ENCODE measurements at places on chromosomes 3 and 15.

- peak; percentile 65 for DNase-seq
Measured at GRCh38 chr3:38165722-38166387, 518 bp downstream of the OXSR1 start.

DNA sequence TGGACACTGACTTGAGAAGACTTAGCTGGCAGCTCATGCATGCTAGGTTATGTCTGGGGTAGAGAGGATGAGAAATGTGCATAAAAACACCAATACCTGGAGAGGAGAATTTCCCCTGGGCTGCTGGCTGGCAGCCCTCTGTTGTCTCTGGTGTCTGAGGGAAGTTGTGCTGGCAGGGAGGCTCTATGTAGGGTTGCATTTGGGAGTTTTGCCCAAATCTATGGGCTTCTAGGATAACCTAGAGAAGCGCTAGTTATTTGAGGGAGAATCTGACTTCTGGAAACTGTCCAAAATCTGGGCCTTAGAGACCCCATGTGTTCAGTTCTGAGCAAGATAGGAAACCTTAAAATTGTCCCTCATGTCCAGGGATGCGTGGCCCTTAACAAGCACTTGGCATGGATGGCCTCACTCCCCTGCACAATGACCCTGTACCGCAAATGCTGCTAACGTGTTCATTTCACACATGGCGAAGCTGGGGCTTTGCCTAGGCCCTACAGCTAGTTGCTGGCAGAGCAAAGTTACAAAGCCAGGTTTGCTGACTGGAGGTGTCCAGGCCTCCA, 70.3 kb upstream of the ATP2B2 start:
- no peak for DNase-seq

DNA sequence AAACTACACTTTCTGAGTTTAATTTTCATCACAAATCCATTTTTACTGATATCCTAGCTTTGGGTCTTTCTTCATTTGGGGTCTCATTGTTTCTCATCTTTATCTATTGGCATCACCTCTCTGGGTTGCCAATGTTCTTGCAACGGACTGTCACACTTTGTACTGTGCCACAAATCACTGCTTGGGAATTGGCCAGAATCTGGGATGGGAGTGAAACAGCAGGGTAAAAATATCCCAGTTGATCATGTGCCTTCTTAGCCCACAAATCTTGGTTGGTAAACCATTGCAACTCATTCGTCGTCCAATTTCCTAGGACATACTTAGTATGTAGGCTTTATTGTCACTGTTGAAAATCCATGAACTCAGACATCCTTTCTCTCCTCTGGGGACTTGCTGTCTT, 698.5 kb downstream of the OTOL1 start:
- DNase-seq = no peak

DNA sequence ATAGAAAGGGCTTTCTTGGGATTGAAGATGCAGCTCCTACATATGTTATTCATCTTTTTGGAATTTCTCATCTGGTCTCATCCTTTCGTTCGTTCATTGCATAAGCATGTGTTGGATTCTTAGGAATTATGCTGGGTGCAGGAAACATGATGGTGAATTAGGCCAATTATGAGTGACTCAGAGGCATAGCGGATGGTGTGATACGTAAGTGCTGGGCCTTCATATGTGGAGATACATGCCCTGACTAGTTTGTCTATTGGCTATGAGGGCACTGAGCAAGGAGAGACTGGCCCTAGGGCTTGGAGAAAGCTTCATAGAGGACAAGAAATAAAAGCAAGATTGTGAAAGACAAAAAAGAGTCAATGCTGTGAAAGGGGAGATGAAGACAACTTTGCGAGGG, 235.1 kb downstream of the MYRIP start:
- DNase-seq = no peak

DNA sequence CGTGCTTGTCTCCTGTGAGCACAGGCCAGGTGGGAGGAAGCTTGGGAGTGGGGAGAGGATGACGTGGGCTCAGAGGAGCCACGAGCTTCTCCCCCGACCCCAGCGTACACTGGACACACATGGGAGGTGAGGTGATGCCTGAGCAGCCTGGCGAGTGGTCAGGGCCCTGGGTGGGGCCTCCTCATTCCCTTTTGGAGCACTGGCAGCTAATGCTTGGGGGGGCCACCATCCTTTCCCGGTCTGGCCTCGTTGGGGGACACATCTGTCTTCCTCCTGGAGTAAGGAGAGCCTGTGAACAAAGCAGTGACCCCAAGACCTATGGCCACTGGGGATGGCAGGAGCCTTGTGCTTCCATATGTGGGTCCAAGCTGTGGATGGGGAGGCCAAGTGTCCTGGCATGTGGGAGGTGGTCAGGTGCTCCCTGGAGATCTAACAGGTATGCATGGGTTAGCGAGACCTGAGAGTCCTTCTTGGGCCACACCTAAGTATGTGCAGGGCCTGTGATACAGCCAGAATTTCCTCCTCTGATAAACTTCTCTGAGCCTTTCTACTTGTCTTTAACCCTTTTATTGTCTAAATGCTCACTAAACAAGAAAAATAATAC, 9.5 kb downstream of the KLF13 start:
- no peak for DNase-seq

DNA sequence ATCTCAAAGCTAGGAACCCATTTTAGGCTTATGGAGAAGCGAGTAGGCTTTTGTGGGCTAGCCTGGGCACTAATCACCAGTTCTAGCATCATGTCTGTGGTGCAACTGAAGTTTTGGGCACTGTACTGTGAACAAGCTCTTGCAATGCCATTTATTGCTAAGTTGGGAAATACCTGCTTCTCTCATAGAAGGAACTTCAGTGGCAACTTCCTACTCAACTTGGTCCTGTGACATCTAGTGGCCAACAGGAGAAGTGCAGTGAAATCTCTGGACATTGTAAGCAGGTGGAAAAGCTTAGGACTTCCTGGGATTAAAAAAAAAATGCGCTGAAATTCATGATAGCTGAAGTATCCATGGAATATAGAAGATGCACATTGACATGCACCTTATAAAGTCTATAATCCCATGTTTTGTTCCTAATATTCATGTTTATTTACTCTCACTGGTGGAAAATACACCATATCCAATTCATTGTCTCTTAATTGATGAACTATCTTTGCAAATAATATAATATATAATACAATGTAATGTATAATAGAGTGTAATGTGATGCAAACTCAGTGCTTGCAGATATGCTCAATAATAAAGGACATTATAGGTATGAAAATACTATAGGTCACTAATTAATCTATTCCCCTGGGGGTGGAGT, 6.5 kb upstream of the ALDH1A3 start:
- DNase-seq = peak; percentile 87

- no peak for DNase-seq
Measured at GRCh38 chr3:70646635-70647034, 334.2 kb upstream of the MDFIC2 start.

GRCh38 chr3:175601521-175601920, 742.4 kb downstream of the NAALADL2 start:
- no peak for DNase-seq

DNA sequence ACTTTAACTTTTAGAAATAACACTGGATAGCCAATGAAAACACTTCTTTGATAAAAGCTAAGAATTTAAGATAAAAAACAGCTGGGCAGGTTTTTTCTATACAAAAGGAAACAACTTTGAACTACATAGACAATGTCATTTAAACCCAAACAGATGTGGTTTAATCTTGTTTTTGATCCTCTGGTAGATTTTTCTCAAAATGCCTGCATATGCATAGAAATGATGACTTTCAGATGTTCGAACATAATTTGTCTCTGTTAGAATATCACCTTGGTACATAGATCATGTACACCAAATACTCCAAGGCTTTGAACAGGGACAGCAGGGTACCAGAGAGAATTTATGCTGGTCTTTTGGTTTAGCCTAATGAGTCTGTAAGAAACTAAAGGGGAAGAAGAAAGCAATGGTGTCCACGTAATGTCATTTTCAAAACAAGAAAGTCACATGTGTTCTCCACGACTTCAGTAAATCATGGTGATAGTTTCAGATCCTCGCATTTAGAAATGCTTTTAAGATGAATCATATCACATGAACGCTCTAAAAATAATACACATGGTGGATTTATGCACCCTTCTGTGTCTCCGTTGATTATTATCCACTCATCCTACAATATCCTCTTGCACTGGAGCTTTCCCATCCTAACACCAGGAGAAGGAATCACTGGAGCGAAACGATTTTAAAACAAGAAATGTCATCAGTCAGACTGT, 160.1 kb upstream of the PDZRN3 start:
- no peak for DNase-seq

GRCh38 chr15:71526060-71526820, 284.1 kb upstream of the NR2E3 start:
- DNase-seq = no peak

DNA sequence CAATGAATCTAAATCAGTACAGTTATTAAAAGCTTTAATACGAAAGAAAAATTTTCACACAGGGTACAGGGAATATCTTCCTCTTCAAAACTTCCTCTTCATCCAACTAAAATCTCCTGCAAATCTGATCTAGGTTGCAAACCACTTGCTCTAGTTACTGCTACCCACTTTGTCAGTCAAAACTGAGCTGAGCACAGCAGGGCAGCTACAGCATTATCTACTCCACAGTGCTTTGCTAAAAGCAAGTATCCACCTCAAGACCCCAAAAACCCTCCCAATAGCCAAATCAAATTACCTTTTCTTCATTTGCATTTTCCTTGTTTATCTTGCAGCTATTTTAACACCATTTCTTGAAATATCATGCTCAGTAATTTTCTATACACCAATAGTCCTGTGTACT, 14.7 kb downstream of the ZNF280D start:
- no peak for DNase-seq

DNA sequence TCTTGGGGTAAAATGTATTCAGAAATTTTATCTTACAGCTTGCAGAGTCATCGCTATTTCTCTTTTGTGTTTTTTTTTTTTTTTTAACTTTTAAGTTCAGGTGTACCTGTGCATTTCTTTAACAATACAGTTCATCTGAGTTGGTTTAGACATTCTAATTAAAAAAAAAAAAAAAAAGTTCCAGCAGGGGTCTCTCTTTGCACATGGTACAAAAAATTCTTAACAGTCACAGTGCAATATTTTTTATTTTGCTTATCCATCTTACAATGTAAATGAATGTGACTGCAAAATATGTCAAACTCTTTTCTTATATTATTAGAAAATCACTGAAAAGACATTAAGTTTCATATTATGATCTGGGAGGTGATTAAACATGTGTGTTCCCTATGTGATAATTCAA, 47.5 kb upstream of the SLC9A9 start:
- no peak for DNase-seq

DNA sequence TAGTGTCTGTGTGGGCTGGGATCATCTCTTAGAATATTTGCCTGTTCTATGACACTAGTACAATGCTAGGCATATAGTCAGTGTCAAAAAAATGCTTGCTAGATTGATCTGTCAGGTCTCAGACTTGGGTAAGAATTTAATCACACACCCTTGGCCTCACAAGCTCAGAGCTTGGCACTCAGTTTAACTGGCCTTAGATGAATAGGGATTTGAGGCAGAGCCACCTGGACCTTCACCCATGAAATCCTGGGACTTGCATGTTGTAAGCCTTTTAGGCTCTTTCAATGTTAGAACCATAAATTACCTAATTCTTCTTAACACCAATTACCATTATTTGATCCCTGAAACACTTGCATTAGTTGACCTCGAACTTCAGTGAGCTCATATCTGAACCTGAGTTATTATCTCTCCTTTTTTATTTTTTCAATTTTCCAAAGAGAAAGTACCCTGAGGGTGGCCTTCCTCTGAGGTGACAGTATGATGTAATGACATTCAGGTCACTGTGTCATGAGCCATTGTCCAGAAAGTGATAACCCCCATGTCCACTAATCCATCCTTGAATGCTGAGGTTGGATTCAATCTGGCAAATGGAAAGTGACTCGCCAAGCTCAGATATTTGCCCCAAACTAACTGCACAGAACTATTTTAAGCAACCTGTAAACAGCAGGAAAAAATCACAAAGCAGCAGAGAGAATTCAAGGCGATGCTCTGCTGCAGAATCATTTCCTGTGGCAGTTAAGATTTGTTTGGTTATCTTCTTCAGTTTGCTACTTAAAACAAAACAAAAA, 615.2 kb upstream of the NR2F2 start:
- no peak for DNase-seq

- DNase-seq = peak; percentile 52
Measured at GRCh38 chr3:42019144-42019952, 57.4 kb upstream of the ULK4 start.

- no peak for DNase-seq
Measured at GRCh38 chr15:95929232-95929846, 401.2 kb upstream of the NR2F2 start.

GRCh38 chr15:34107315-34107714, 5.4 kb downstream of the PGBD4 start:
- no peak for DNase-seq

DNA sequence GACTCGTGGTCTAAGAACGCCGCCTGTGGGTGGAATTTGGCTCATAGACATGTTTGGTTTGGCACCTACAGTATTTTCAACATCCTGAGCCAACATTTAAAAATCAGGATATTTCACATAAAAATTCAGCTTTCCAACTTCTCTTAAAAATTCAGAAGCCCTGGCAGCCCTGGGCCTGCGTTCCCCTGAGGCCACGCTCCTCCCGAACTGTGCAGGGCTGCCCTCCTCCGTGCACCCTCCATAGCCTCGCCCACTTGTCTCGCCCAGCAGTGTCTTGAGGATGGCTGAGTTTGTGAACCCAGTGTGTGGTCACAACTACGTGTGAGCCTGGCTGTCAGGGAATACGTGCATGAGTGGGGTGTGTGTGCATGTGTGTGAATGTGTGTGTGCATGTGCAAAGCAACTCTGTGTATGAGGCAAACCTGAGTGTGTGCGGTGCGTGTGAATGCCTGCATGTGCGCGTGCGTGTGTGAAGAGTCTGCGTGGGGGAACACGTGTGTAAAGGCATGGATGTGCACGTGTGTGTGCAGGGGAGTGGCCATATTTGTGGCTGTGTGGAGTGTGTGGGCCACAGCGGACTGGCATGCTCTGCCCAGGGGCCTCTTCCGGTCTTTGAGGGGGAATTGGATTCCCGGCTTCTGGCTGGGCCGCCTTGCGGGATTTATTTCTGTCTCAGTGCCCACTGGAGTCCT, 30.9 kb downstream of the PTH1R start:
- DNase-seq = no peak

DNA sequence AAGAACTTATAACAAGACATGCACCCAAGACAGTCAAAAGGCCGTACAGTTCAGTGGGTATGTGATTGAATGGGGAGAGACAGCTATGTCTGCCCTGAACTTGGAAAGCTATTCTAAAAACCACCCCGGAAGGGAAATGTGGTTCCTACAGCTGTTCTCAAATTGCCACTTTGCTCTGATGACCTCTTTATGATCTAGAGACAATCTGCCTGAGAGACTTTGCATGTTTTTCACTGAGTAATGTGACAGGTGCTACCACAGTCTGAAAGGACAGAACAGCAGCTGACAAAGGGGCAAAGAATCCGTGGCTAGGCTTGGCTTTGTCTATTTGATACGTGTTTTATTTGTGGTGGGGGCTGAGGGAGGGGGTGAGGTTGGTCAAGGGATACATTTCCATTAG, 148.3 kb upstream of the NPHP3 start:
- DNase-seq = no peak

GRCh38 chr3:151501923-151502632, 41.2 kb upstream of the IGSF10 start:
- no peak for DNase-seq

GRCh38 chr3:73448041-73448440, 176.7 kb downstream of the PDZRN3 start:
- DNase-seq = no peak

- DNase-seq = no peak
Measured at GRCh38 chr3:179729086-179729485, 76.2 kb downstream of the USP13 start.

Measured in testis (tissue), 5 donors.